Hematopoietic multipotent progenitor cell (in vitro differentiated cells): ENCODE measurements at places on chromosomes 3 and 15. TPM values are rescaled to one million over a fixed set of nuclear protein-coding genes. Genes with fewer than 3 reads are reported as not detected.

DNA sequence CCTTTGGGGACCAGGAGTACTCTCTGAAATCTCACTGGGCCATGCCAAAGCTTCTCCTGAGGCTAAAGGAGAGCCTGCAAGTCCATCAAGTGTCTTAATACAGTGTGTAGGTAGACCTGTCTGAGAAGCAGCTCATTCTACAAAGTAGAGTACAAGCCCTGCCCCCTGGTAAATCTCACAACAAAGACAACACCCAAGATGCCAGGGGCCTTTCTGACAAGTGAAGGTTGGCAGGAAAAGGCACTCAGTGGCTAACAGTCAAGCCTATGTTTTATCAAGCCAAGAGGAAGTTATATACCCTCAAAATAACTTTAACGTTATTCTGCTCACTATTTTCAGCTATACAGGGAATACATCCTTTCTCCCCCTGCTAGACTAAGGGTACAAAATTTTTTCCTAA, 58.3 kb downstream of the NMNAT3 start:
- DNase-seq: no peak

DNA sequence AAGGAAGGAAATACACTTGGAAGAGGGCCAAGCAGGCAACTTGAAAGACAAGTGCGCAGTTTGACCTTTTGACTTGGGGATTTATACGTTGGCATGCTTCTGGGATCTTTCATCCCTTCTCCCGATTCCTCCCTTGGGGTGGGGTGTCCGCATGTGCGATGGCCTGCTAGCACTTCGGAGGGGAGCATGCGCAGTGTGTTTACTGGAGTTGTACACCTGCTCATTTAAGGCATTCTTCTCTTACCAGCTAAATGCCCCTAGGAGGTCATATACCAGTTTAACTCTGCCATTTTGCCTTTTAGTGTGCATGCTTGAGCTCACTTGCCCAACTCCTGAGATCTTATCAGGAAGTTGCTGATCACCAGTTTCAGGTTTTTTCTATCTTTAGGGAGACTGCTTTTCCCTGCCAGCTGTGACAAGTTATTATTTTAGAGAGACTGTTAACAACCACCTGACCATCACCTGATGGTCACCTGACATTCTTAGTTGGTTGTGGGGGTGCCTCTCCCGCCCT, 63.5 kb downstream of the BFSP2 start:
- DNase-seq: no peak

Gene STRIT1
- not detected for total RNA-seq

GRCh38 chr3:177571944-177572315, 374.6 kb upstream of the TBL1XR1 start:
- DNase-seq: no peak

Gene GATA2
- 211 TPM for total RNA-seq
